ENCODE measurements at places on chromosomes 6 and 20.
A peak's percentile ranks its signal among the peaks of the same experiment; 100 is the strongest.

DNA sequence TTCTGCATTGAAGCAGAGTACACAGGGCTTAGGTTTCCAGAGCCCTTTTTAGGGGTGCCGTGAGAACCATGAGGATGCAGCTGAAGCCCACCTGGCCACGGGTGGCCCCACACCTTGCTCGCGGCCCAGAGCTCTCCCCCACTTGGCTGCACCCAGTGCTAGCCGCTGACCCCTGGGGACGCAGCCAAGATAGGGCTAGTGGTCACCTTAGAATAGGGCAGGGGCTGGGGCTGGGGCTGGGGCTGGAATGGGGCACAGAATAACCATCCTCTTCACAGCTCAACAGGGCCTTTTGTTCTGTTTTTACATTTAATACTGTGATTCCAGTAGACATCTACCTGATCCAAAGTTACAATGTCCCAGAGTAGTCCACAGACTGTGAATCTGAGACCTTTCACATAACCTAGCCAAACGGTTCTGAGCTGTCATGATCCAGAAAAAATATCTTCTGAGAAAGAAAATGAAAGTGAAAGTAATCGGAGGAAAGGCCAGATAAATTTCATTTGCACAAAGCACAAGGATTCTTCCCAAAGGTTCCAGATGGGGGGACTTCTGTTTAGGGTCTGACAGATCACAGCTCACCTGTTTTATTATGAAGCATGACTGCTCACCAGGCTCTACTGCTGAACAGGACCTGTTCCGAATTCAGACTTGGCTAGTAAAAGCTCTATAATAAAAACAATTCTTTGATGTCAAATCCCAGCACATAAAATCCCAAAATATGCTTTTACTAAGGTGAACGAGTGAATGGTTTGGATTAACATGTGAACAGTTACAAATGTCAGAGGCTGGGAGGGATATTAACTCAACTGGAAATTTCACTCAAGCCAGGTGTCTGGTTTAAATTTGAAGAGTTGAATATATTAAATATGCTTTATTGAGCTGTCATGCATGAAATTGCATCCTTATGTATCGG lies 401.9 kb downstream of the THBS2 start:
- peak; percentile 66 for DNase-seq

DNA sequence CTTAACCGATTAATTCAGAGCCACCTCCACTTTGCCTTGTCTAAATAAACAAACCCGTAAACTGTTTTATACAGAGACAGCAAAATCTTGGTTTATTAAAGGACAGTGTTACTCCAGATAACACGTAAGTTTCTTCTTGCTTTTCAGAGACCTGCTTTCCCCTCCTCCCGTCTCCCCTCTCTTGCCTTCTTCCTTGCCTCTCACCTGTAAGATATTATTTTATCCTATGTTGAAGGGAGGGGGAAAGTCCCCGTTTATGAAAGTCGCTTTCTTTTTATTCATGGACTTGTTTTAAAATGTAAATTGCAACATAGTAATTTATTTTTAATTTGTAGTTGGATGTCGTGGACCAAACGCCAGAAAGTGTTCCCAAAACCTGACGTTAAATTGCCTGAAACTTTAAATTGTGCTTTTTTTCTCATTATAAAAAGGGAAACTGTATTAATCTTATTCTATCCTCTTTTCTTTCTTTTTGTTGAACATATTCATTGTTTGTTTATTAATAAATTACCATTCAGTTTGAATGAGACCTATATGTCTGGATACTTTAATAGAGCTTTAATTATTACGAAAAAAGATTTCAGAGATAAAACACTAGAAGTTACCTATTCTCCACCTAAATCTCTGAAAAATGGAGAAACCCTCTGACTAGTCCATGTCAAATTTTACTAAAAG lies 2.7 kb downstream of the FOXC1 start:
- DNase-seq: no peak

DNA sequence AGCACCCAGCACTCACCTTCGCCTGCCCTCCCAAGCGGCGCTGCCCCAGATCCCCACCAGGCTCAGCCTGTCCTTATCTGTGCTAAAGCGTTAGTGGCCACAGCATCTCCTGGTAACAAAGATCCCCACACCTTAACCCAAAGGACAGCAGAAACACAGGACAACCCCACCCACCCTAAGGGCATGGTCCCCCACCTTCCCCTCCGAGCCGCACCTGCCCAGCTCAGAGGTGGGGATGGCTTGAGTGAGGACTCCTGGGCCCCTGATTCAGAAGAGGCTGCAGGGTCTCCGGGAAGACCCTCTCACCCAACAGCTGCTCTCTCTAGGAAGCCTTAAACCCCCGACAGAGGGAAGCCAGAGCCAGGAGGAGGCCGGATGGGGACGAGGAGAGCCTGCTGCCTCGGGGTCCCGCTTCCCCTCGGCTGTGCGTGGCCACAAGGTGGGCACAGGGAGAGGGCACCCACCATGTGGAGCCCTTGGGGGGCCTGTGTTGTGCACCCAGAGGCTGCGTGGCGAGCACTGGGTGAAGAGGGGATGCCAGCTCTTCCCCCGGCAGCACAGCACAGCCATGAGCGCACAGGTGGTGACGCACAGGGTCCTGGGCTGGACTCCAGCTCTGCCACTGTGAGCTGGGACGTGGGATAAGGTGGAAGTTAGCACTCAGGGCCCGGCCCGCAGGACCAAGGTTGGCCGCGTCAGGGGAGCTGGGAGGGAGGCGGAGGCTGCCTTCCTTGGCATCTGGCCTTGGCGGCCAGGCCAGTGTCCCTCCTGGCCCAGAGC lies 31.9 kb upstream of the MRGBP start:
- no peak for DNase-seq

GRCh38 chr6:150624191-150624590 lies 24.5 kb downstream of the PLEKHG1 start:
- DNase-seq: no peak

DNA sequence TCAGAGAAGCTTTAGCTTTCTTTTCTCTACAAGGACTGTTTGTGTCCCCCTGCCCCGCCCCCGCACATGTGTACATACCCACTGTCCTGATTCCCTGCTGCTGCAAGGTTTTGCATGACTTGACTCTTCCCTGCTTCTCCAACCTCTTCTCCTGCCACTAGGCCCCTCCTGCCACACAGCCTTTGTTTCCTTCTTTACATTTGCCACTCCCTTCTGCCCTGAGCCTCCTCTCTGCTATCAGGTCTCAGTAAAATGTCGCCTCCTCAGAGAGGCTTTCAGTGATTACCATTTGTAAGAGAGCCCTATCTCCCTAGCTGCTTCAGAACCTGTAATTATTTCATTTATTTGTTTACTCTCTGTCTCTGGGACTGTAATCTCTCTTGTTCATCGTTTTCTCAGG lies 56.4 kb upstream of the VSTM2L start:
- DNase-seq: no peak

GRCh38 chr6:112235956-112236355 lies 18.4 kb downstream of the LAMA4 start:
- DNase-seq: peak; percentile 15

All from adipocyte (in vitro differentiated cells).